ENCODE measurements at places on chromosomes 3 and 15.
A peak's percentile ranks its signal among the peaks of the same experiment; 100 is the strongest.

- no peaks in the 10 kb centered on the region for H3K36me3 ChIP-seq
- DNase-seq: no peak
- H3K4me3 ChIP-seq: no peak overlapping the region
These were observed 314.5 kb downstream of the TLE3 start for GRCh38 chr15:69783211-69783610.

- peak; percentile 39 for DNase-seq
- H3K27me3 ChIP-seq: no peaks in the 10 kb centered on the region
- H3K4me1 ChIP-seq: peaks cover 17% of the 10 kb centered on the region
- no peak overlapping the region for H3K27ac ChIP-seq
These were observed 118.6 kb downstream of the ANO10 start for GRCh38 chr3:43503067-43503728.

GRCh38 chr3:105672996-105673395 lies 195.8 kb downstream of the CBLB start:
- H3K4me1 ChIP-seq: no peaks in the 10 kb centered on the region
- H3K27me3 ChIP-seq: no peaks in the 10 kb centered on the region
- peaks cover 26% of the 10 kb centered on the region for H3K36me3 ChIP-seq
- no peak overlapping the region for H3K4me3 ChIP-seq
- no peak for DNase-seq

DNA sequence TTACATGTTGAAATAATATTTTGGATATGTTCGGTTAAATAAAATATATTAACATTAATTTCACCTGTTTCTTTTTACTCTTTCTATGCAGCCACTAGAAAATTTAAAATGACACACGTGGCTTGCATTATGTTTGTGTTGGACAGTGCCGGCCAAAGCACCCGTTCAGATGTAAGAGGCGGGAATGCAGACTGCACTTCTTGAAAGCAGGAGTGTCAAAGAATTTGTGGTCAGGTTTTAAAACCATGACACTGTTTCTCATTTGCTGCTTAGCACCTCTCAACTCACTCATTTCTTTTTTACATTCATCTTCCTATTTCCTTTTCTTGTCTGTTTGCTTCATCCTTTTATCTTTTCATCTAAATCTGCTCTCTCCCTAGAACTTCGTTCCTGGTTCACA lies 35.3 kb upstream of the MINAR1 start:
- H3K27ac ChIP-seq: no peak overlapping the region
- no peak overlapping the region for H3K4me3 ChIP-seq

- H3K4me3 ChIP-seq: no peak overlapping the region
- no peaks in the 10 kb centered on the region for H3K36me3 ChIP-seq
- no peak overlapping the region for H3K27ac ChIP-seq
- H3K27me3 ChIP-seq: no peaks in the 10 kb centered on the region
- no peak for DNase-seq
These were observed 292.7 kb upstream of the STT3B start for GRCh38 chr3:31240013-31240412.

DNA sequence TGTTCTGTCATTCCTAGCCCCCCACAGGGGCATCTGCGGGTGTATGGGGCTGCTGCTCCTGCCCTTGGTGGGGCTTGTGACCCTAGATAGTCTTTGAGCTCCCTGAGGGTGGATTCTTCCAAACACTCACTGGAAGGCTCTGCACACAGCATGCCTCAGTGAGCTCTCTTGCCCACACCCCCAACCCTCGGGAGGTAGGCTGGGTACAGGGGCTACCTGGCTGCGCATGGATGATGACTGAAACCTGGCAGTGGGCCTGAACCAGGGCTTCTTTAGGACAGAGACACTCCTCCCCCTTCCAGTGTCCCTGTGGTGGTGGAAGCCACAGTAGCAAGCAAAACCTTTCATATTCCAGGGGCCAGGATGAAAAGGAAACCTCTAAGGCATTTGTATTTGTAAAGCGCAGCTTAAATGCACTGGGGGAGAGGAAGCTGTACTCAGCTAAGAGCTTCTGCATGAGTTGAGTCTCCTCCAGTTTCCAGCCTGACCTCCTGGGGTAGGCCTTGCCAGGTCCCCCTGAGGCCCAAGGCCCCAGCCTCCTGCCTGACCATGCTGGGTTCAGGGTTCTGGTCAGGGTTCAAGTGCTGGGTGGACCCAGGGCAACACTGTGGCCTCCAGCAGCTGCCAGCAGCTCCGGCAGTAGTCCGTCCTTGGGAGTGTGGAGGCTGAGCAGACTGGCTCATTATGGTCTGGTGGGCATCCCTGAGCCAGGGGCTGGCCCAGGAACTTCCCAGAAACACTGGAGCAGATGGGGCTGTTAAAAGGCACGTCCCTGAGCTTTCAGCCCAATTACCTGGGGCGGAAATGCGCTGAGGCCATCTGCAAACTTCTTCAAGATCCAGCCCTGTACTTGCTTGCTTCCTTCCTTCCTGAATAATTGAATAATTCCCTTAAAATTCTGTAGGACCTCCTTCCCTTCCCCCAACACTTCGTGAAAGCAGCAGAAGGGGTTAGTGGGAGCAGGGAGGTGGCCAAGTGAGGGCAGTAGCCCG lies 89.7 kb downstream of the HMG20A start:
- no peak for DNase-seq
- H3K27me3 ChIP-seq: no peaks in the 10 kb centered on the region
- no peaks in the 10 kb centered on the region for H3K4me1 ChIP-seq
- H3K4me3 ChIP-seq: no peak overlapping the region

DNA sequence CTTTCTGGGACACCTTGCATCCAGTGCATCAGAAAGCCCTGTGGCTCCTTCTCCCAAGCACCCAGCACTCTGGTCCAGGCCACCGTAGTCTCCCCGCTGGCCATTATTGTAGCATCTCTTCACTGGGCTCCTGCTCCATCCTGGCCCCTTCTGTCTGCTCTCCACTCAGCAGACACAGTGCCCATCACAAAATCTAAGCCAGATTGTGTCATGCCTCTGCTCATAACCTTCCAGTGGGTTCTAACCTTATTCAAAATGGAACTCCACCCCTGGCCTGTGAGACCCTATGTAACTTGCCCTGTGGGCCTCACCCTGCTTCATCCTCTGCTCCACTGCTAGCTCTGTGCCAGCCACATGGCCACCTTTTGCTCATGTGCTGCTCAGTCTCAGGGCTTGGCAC lies 31.7 kb upstream of the PRR23E start:
- H3K27me3 ChIP-seq: no peaks in the 10 kb centered on the region
- DNase-seq: no peak
- no peaks in the 10 kb centered on the region for H3K4me1 ChIP-seq
- H3K36me3 ChIP-seq: no peaks in the 10 kb centered on the region
- no peak overlapping the region for H3K4me3 ChIP-seq
- no peak overlapping the region for H3K27ac ChIP-seq

DNA sequence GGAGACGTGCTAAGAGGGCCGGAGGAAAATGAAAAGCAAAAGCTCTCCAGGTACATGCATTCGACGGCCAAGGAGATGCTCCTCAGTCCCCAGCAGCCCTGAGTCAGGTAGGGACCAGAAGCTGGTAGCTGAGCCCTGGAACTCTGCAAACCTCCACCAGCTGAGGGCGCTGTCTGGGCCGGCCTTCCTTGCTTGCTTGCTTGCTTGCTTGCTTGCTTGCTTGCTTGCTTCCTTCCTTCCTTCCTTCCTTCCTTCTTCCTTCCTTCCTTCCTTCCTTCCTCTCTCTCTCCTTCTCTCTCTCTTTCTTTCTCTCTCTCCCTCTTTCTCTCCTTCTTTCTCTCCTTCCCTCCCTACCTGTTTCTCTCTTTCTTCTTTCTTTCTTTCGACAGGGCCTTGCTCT lies 94.6 kb upstream of the RASGRF1 start:
- DNase-seq: no peak
- no peaks in the 10 kb centered on the region for H3K4me1 ChIP-seq
- H3K27ac ChIP-seq: no peak overlapping the region
- no peaks in the 10 kb centered on the region for H3K36me3 ChIP-seq
- H3K4me3 ChIP-seq: no peak overlapping the region
- no peaks in the 10 kb centered on the region for H3K27me3 ChIP-seq

GRCh38 chr15:50350621-50351020 lies 4.4 kb downstream of the GABPB1 start:
- peaks cover 24% of the 10 kb centered on the region for H3K4me1 ChIP-seq
- H3K27ac ChIP-seq: peak overlapping the region; percentile 97
- H3K36me3 ChIP-seq: no peaks in the 10 kb centered on the region
- H3K27me3 ChIP-seq: no peaks in the 10 kb centered on the region

DNA sequence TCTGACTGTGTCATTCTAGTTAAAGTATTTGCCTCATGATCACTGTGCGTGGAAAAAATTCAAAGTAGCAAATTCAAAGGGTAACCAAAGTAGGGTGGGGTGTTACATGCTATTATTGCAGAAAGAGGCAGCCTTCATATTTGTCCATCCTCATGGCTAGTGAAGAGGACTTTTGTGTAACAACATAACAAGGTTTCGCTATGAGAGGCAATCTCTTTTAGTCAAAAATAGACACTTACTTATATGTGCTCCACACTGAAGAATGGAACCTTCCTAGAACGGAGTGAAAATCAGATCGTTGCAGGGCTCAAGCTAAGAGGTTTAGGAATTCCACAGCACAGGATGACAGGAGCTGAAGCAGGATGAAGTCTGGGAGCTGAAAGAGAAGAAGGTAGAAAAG lies 345.1 kb upstream of the CBLB start:
- no peak for DNase-seq
- H3K36me3 ChIP-seq: no peaks in the 10 kb centered on the region
- H3K4me3 ChIP-seq: no peak overlapping the region
- H3K27me3 ChIP-seq: no peaks in the 10 kb centered on the region

- no peaks in the 10 kb centered on the region for H3K36me3 ChIP-seq
- no peaks in the 10 kb centered on the region for H3K27me3 ChIP-seq
- no peak overlapping the region for H3K4me3 ChIP-seq
- peak overlapping the region; percentile 29 for H3K27ac ChIP-seq
- no peak for DNase-seq
- H3K4me1 ChIP-seq: peaks cover 21% of the 10 kb centered on the region
These were observed 509.1 kb downstream of the FOXP1 start for GRCh38 chr3:71074423-71074822.

GRCh38 chr15:92807971-92808571 lies 92.1 kb upstream of the CHD2 start:
- peak overlapping the region; percentile 50 for H3K4me3 ChIP-seq
- no peak for DNase-seq
- H3K36me3 ChIP-seq: no peaks in the 10 kb centered on the region
- H3K4me1 ChIP-seq: peaks cover 12% of the 10 kb centered on the region

GRCh38 chr3:108006077-108006771 lies 84.6 kb downstream of the CD47 start:
- H3K36me3 ChIP-seq: no peaks in the 10 kb centered on the region
- no peak overlapping the region for H3K27ac ChIP-seq
- H3K4me3 ChIP-seq: no peak overlapping the region
- H3K4me1 ChIP-seq: no peaks in the 10 kb centered on the region
- H3K27me3 ChIP-seq: no peaks in the 10 kb centered on the region

DNA sequence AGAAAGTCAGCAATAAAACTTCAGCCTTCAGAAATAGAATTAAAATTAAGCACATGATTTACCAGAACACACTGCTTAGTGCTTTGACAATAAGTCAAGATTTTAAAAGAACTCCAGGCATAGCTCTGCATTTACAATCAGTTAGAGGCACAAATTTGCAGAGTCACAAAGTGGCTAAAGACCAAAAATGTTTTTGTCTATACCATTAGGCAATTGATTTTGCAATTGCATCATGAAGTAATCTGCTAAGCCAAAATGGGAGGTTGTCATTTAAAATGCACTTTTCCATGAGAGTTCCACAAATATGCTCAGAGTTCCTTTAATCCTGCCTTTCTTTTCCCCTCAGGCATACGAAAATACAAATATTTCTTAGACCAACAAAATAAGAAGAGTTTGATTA lies 10.1 kb upstream of the DCP1A start:
- H3K27ac ChIP-seq: no peak overlapping the region
- H3K4me1 ChIP-seq: no peaks in the 10 kb centered on the region

DNA sequence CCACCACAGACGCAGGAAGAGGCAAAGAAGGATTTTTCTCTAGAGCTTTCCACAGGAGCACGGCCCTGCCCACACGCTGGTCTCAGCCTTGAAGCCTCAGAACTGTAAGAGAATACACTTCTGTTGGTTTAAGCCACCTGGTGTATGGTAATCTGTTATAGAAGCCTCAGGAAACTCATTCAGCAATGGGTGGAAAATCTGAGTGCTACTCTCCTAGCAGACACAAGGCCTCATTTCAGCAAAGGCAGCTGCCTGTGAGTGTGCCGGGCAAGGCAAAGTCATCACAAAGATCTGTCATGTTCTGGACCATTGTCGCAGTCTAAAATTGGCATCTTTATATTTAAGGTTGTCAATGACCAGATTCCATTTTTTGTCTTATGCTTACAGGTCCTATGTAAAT lies 31.0 kb downstream of the ATP10A start:
- H3K27ac ChIP-seq: no peak overlapping the region
- no peak for DNase-seq
- H3K4me1 ChIP-seq: no peaks in the 10 kb centered on the region

- no peak overlapping the region for H3K27ac ChIP-seq
- no peaks in the 10 kb centered on the region for H3K4me1 ChIP-seq
- no peak overlapping the region for H3K4me3 ChIP-seq
- no peaks in the 10 kb centered on the region for H3K36me3 ChIP-seq
These were observed 543.3 kb downstream of the ZBBX start for GRCh38 chr3:166836836-166837235.

GRCh38 chr3:149366031-149366430 lies 11.4 kb downstream of the TM4SF1 start:
- H3K36me3 ChIP-seq: no peaks in the 10 kb centered on the region
- no peak overlapping the region for H3K4me3 ChIP-seq
- H3K27me3 ChIP-seq: no peaks in the 10 kb centered on the region
- DNase-seq: no peak

GRCh38 chr15:56837273-56837672 lies 81.2 kb upstream of the TCF12 start:
- DNase-seq: no peak
- no peak overlapping the region for H3K4me3 ChIP-seq
- H3K27me3 ChIP-seq: no peaks in the 10 kb centered on the region
- H3K27ac ChIP-seq: no peak overlapping the region

GRCh38 chr3:58754074-58754473 lies 87.5 kb upstream of the FAM3D start:
- H3K4me3 ChIP-seq: no peak overlapping the region
- H3K27ac ChIP-seq: no peak overlapping the region
- no peaks in the 10 kb centered on the region for H3K36me3 ChIP-seq
- H3K27me3 ChIP-seq: no peaks in the 10 kb centered on the region
- H3K4me1 ChIP-seq: no peaks in the 10 kb centered on the region

DNA sequence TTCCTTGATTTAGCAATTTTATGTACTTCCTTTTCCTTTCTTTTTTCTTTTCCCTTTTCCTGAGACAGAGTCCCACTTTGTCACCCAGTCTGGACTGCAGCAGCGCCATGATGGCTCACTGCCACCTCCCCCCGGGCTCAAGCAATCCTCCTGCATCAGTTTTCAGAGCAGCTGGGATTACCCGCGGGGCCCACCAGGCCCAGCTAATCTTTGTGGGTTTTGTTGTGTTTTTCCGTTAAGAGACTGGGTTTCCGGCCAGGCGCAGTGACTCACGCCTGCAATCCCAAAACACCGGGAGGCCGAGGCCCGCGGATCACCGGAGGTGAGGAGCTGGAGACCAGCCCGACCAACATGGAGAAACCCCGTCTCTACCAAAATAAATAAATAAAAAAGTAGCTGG lies 17.7 kb downstream of the GOLGA8S start:
- no peaks in the 10 kb centered on the region for H3K4me1 ChIP-seq
- DNase-seq: no peak
- H3K4me3 ChIP-seq: no peak overlapping the region
- no peaks in the 10 kb centered on the region for H3K27me3 ChIP-seq
- no peak overlapping the region for H3K27ac ChIP-seq
- no peaks in the 10 kb centered on the region for H3K36me3 ChIP-seq

- no peaks in the 10 kb centered on the region for H3K4me1 ChIP-seq
- no peaks in the 10 kb centered on the region for H3K36me3 ChIP-seq
- no peaks in the 10 kb centered on the region for H3K27me3 ChIP-seq
- no peak overlapping the region for H3K27ac ChIP-seq
These were observed 1017.2 kb downstream of the TUSC7 start for GRCh38 chr3:117726776-117727175.

- H3K36me3 ChIP-seq: no peaks in the 10 kb centered on the region
- H3K27me3 ChIP-seq: no peaks in the 10 kb centered on the region
- no peak for DNase-seq
- H3K27ac ChIP-seq: no peak overlapping the region
- H3K4me3 ChIP-seq: no peak overlapping the region
These were observed 168.7 kb downstream of the PTPRG start for GRCh38 chr3:61730056-61730455.
